ENCODE measurements at places on chromosomes 6 and 20.

DNA sequence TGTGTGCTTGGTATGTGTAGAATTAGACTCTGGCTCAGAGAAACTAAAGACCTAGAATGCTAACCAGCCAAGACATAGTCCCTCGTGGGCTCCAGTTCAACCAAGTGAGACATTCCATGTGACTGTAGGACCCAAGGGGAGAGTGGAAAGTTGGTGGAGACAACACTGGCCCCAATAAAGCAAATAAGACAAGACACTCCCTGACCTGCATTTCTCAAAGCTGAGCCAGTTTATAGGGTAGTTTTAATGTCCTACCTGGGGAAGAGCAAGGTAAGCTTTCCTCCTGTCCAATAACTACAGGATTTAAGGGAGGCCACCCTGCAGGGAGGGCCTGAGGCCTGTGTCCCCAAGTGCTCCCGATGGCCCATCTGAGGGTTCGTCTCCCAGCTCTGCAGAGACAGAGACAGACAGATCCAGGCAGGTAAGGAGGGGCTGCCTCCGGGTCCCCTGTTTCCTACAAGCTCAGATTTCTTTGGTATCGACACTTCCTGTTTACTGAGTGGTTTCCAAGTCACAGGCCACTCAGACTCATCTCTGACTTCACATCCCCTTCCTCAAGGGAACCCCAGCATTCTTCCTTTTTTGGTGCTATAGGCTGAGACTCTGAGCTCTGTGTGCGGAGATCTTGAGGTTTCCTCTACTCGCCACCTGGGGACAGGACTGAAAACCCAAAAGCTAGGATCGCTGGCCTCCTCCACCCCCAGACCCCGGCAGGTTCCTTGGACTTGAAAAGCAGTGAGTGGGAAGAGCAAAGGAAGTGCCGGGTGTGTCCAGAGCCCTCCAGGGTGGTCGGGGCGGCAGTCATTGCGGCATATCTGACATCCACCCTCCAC is 92.4 kb downstream of the PRND start:
- DNase-seq, result no peak

DNA sequence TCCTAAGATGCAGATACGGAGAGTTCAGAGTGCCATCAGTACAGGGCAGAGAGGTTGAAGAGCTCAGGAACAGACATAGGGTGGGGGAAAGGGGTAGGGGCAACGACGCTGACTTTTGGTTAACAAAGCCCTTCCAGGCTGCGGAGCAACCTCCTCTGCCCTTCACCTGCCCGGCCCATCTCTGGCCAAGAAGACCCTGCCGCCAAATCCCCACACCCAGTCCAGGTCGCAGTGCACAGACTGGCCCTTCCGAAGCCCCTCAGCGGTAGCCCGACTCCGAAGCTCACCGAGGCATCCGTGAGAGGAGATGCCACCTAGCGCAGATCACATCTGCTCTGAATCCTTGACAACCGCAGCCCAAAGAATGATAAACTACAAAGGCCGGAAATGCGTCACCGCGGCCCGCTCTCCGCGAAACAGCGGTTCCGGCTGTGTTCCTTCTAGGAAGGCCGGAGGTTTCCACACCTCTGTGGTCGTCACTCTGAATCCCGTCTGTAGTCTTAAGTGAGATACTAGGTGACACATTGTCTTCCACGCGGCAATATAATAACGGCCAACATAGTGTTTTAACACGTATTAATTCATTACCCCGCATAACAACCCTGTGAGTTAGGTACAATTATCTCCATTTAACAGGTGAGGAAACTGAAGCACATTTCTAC is at the start of gene ZSCAN23:
TSS of gene ZSCAN23 (minus strand) at position 380 of the 662 bp plus-strand sequence. CDS start 7,225 bp downstream, outside the sequence.
- peak; percentile 79 for DNase-seq

DNA sequence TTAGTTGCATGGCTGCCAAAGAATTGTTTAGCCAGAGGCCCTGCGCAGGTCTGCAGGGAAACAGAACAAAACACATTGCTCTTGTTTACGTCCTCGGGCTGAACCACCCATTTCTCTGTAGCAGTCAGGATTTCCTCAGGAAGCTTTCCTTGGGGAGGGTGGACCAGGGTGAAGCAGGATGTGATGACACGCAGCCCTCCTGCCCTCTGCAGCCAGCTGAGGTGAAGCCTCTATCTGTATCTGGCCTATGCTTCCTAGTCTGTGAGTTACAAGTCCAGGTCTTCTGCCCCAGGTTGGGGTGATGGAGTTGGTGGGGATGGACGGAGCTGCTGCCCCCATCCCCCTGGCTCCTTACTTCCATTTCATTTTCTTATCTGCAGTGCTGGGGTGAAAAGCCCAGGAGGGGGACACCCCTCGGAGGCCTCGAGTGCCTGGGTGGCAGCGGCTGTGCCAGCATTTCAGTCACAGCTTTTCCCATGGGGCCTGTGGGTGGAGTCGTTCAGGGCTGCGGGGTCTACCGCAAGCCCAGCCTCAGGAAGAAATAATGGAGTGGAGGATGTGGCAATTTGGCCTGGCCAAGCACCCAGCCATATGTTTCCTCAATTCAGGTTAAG is 24.9 kb downstream of the SASH1 start:
- peak; percentile 57 for DNase-seq

GRCh38 chr20:60100780-60101179 is 142.6 kb downstream of the CDH26 start:
- no peak for DNase-seq

- DNase-seq, result no peak
Measured at GRCh38 chr6:53412021-53412715, 63.4 kb upstream of the ELOVL5 start.

DNA sequence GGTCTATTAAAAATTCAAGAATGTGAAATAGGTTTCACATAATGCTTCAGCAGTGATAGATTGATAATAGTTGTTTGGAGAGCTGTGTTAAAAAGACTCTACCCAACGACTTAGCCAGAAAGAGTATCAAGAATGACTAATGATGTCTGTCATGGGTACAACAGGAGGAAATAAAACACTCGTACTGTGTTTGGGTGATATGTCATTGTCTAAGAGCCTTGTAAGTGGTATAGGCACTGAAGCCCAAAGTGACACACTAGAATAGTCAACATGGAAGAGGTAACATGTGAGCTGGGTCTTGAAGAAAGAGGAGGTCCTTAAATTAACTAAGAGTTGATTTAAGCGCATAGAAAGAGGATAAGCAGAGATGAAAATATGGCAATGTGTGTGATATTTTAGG is 471.8 kb upstream of the MAN1A1 start:
- no peak for DNase-seq

All from aorta (tissue), 5 donors.